Activated naive CD8-positive, alpha-beta T cell treated with anti-CD3 and anti-CD28 coated beads for 36 hours (primary cell): ENCODE measurements at places on chromosomes 6 and 20.

- DNase-seq = no peak
Measured at GRCh38 chr6:131876545-131876944, 68.7 kb downstream of the ENPP1 start.

DNA sequence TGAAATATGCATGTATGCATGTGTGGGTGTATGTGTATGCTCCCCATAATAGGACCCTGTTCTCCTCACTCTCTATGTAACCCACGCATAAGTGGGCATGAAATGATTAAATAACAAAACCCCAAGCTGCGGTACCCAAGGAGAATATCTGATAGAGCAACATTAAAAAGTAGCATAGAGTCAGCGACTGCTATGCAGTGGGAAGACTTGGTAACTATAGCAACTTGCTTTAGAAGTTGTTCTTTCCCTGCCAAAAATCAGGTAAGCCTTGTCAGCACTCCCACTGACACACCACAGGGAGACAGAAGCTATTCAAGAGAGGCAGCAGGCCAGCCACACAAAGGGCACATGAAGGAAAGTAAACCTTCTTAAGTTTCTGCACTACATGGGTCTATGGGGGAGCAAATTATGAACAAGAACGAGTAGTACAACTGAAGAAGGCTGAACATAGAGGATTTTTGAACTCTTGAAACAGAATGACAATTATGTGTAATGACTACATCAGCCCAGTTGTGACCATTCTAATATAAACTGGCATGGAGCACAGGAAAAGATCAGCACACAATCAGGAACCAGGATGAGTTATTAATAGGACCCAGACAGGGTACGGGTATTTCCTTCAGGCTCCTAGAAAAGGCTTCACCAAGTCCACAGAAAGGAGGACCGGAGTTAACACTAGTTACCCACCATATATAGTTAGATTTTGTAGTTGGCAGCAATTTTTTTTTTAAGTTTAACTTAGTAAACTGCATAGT is 89.9 kb downstream of the GPR6 start:
- no peak for DNase-seq

DNA sequence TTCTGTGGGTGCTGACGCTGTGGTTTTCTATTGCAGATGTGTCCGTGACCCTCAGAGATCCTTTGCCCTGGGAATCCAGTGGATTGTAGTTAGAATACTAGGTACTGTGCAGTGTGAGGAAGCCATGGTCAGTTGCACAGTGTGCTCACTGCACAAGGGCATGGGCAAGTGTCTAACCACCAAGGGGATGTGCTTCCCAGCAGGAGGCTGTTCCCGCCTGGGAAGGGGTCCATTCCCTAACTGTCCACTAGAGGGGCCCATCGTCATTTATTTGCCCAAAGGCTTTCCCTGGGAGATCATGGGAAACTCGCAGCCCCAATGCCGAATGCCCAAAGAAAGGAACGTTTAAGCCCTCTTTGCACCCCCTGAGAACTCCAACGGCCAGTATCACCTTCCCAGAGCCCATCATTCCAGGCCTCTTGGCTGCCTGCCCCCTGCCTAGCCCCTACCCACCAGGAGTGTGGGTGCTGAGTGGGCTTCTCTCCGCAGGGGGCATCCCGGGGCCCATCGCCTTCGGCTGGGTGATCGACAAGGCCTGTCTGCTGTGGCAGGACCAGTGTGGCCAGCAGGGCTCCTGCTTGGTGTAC is 26.2 kb downstream of the SLCO4A1 start:
- no peak for DNase-seq

GRCh38 chr6:89350281-89350966 is 2.1 kb downstream of the UBE2J1 start:
- DNase-seq = no peak

GRCh38 chr6:66849843-66850242 is 1142.8 kb upstream of the EYS start:
- DNase-seq = no peak

GRCh38 chr6:33836806-33837469 is 33.1 kb upstream of the MLN start:
- DNase-seq = no peak

DNA sequence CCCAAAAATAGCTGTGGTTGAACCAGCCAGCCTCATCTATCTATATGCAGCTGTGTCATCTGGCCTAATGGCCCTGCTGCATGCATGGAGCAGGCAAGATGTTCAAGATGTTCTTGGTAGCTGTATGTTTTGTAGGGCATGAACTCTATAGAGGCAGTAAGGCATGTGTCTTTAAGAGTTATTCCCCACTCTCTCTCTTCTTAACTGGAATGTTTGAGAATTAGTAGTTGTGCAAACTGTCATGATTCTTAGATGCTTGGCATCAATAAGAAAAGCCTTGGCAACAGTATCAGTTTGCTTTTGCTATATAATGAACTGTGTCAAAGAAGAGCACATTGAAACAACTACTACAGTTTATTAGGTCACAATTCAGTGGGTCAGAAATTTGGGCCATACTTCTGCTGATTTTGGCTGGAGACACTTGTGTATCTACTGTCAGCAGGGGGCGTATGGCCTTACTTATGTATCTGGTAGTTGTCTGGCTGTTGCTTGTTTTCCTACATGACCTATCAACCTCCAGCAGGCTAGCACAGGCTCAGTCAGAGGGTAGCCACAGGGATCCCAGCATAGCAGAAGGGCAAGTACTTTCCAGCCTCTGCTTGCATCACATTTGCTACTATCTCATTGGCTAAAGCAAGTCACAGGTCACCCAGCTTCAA is 56.1 kb upstream of the LAMP5 start:
- no peak for DNase-seq
